ENCODE measurements at places on chromosomes 2 and 18. TPM values are rescaled to one million over a fixed set of nuclear protein-coding genes. Genes with fewer than 3 reads are reported as not detected.

GRCh38 chr18:73414598-73414997 lies 546.8 kb upstream of the NETO1 start:
- no peaks in the 10 kb centered on the region for H3K36me3 ChIP-seq
- no peak overlapping the region for H3K27ac ChIP-seq
- no peak overlapping the region for H3K4me3 ChIP-seq

DNA sequence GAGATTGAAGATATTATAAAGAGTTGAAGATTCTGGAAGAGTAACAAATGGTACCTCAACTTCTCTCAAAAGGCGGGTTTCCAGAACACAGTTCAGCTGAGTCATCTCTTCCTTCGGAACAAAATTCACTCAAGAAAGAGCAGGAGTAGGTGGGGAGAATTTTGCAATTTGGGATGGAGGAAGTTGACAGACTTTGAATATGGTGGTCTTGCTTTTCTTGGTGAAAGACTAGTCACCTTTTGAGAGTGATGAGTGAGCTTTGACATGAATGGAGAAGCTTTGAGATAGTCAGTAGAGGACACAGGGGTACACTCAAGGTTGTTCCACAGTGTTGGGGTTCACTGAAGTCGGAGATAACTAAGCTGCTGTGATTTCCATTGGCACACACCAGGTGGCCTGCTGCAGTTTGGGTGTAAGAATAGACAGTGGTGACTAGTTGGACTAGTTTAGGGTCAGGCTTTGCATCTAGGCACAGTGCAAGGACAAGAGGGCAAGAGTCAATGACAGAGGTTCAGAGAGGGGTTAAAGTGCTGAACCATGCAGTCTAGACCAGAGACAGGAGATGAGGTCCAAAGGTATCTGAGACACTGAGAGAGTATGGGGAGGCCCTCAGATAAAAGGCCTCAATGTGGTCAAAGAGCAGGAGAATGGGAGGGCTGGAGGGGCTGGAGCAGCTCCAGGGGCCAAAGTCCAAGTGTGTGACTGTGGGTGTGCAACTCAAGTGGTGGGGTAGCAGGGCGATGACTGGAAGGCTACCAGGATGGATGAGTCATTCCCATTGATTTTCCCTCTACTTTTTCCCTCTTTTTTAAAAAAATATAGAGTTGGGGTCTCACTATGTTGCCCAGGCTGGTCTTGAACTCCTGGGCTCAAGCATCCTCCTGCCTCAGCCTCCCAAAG lies 7.7 kb downstream of the CCL20 start:
- no peak overlapping the region for H3K27ac ChIP-seq
- no peak overlapping the region for H3K4me3 ChIP-seq
- H3K36me3 ChIP-seq: no peaks in the 10 kb centered on the region
- H3K4me1 ChIP-seq: peaks cover 8% of the 10 kb centered on the region
- H3K27me3 ChIP-seq: no peaks in the 10 kb centered on the region
- no peak for DNase-seq

- no peak overlapping the region for H3K27ac ChIP-seq
- DNase-seq: no peak
- H3K27me3 ChIP-seq: no peaks in the 10 kb centered on the region
- H3K4me3 ChIP-seq: no peak overlapping the region
Measured at GRCh38 chr2:98654699-98655495, 46.5 kb downstream of the UNC50 start.

DNA sequence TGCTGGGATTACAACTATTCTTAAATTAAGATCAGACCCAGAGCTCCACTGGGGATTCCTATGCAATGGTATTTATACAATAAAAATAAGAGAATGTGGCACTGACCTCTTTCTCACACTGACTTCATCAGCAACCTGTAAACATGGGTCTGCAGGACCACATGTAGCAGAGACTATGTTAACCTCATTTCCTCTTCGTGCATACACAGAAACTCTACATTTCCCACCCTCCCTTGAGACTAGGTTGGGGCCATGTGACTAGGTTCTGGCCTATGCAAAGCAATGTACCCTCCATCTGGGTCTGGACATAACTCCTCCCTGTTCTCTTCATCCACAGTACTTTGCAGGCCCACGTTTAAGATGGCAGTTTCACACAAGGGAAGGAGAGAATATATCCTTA lies 514.4 kb upstream of the CHAC2 start:
- no peaks in the 10 kb centered on the region for H3K4me1 ChIP-seq
- H3K4me3 ChIP-seq: no peak overlapping the region
- no peaks in the 10 kb centered on the region for H3K27me3 ChIP-seq
- H3K27ac ChIP-seq: no peak overlapping the region

- no peak overlapping the region for H3K4me3 ChIP-seq
- no peak for DNase-seq
- peaks cover 9% of the 10 kb centered on the region for H3K36me3 ChIP-seq
Measured at GRCh38 chr2:39730685-39731302, 48.3 kb downstream of the THUMPD2 start.

GRCh38 chr2:80117401-80117800 lies 187.2 kb downstream of the LRRTM1 start:
- H3K27me3 ChIP-seq: no peaks in the 10 kb centered on the region
- H3K4me1 ChIP-seq: no peaks in the 10 kb centered on the region
- no peak overlapping the region for H3K27ac ChIP-seq
- no peaks in the 10 kb centered on the region for H3K36me3 ChIP-seq

Gene ELOA2
- not detected for total RNA-seq

Gene PLCL1
- 7.7 TPM for total RNA-seq
